ENCODE measurements at places on chromosomes 5 and 9.
A peak's percentile ranks its signal among the peaks of the same experiment; 100 is the strongest.

DNA sequence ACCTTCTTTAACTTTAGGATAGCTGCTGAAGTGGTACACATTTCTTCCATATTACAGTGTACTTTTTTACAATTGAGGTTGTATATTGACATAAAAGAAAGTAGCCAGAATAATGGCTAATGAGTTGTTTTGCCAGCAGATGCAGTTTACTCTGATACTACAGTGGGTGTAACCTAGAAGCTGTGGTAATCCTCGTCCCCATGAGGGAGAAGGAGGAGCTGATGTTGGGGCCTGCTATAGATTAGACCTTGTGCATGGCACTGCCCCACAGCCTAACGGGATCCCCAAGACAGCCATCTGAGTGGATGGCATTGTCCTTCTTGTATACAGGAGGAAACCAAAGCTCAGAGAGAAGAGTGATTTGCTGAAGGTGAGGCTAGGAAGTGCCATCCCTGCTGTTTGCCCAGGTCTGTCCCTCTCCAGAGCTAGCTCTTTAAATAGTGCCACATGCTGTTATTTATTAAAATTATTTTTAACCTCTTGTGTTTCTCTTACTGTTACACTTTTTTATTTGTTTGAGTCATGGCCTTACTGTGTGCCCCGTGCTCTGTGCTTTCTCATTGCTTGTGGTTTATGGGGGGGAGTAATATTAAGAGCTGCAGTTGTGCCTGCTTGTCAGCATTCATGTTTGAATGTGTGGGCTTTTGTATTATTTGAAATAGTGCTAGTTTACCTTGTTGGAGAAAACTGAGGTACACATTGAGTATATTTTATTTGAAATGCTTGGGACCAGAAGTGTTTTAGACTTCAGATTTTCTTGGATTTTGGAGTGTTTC lies 65.3 kb downstream of the ICE1 start:
- DNase-seq: no peak

DNA sequence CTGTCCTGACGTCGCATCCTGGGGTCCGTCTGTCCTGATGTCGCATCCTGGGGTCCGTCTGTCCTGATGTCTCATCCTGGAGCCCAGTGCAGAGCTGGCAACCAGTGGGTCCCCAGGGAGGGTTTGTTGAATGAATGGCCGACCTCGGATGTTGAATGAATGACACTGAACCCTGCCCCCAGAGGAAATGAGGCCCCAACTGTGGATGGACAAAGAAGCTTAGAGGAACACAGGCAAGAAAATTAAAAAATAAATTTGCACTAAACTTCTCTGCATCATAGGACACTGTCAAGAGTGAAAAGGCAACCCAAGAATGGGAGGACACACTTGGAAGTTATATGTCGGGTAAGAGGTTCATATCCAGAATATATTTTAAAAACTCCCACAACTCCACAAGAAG lies 47.7 kb upstream of the NOTCH1 start:
- DNase-seq: no peak

GRCh38 chr9:693201-694091 lies 148.1 kb upstream of the DMRT1 start:
- DNase-seq: peak; percentile 84

- no peak for DNase-seq
Observed at GRCh38 chr9:123642291-123643278, 286.6 kb downstream of the CRB2 start.

GRCh38 chr9:133188843-133189180 lies 20.2 kb downstream of the OBP2B start:
- DNase-seq: no peak

DNA sequence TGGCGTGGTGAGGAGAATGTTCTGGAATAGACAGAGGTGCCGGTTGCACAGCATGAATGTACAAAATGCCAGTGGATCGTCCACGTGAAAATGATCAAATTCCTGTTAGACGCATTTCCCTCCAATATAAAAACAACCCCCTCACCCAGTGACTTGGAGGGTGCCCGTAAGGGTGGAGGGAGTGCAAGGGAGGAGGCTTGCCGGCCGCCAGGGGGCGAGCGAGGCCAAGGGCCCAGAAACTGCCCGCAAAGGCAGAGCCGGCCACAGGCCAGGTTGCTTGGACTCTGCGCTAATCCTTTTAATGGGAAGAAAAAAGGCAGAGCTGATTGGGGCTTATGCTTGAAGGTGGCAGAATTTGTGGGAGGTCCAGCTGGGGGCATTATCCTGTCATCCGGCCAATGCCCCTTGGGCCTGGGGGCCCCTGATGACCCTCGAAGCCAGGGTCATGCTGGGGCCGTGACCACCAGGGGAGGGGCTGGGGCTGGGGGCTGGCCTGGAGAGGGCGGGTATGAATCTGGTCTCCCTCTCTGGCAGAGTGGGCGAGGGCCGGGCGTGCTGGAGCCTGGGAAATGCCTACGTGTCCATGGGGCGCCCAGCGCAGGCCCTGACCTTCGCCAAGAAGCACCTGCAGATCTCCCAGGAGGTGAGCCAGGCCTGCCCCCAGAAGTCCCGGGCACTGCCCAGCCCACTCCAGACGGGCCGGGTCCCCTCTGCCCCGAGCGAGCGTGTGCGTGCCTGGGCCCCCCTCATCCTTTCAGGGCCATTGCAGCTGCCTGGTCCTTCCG lies 12.0 kb downstream of the GPSM1 start:
- peak; percentile 49 for DNase-seq

DNA sequence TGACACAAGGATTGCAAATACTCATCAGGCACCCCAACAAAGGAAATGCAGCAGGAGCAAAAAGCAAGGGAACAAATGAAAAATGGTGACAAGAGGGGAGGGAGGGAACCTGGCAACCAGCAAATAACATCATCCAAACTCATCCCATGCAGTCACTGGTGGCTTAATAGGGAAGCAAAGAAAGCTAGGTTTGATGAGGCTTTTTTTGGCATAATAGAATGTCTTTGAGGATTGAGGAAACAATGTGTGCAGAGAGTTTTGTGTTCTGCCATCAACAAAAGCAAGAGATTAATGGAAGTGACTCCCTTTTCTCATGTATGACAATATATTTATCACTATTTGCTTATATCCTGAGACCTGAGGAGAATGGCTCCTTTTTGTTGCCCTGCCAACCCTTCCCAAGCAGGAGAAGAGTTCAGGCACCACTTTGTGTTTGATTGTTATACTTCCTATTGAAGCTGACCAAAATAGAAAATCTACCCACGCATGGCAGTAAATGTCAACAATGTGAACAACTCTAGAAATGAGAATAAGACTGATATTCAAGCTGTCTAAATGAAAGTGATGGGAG lies 375.7 kb downstream of the CAAP1 start:
- DNase-seq: no peak

GRCh38 chr9:101453776-101454570 lies 18.4 kb upstream of the ALDOB start:
- peak; percentile 34 for DNase-seq

GRCh38 chr9:115385383-115386122 lies 267.6 kb upstream of the TNC start:
- DNase-seq: no peak

DNA sequence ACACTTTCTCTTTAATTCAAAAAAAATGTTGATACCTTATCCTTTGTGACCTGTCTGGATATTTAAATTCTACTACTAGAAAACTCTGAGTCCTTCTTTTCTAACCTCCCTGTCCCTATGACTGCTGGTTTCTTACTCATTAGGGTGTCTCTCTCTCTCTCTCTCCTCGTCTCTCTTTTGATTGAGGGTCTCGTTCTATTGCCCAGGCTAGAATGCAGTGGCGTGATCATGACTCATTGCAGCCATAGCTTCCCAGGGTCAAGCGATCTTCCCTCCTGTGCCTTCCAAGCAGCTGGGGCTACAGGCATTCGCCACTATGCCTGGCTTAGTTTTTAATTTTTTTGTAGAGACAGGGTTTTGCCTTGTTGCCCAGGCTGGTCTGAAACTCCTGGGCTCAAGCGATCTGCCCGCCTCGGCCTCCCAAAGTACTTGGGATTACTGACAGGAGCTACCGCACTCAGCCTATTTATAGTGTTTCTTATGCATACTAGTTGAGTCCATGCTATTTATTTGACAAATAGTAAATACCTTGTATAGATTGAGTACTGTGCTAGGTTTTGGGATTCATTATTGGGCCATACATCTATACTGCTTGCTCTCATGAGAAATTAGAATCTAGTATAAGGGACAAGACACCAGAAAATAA lies 61.9 kb downstream of the NSD1 start:
- no peak for DNase-seq

DNA sequence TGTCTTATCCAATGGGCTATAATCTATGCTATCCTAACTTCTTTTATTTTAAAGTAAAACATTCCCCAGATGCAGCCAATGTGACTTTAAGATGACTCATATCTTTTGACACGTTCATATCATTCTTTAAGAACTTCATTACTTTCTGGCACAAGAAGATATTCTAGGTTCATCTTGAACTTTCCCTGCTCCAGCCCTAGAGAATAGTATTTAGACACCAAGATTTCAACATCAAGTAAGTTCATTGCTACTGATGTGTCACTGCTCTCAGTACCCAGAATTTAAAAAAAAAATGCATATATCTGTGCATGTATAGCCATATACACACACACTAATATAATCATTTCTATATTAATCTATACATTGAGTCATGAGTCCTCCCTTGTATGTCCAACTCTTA lies 175.2 kb downstream of the SAXO1 start:
- peak; percentile 31 for DNase-seq

DNA sequence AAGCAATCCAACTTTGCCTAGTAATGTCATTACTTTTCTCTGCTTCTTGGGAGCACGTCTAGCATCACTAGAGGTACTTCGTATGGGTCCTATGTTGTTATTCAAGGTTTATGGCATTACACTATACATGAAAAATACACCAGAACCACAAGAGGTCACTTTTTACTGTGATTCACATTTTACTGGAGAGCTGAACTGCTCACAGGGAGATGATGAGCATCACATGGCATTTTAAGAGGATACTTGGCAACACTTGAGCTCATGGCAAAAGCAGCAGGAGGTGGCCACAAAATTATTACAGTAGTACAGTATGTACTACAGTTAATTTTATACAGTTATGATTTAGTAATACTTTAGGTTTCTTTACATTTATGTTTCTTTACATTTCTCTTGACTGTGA lies 223.4 kb downstream of the PARP8 start:
- peak; percentile 13 for DNase-seq

DNA sequence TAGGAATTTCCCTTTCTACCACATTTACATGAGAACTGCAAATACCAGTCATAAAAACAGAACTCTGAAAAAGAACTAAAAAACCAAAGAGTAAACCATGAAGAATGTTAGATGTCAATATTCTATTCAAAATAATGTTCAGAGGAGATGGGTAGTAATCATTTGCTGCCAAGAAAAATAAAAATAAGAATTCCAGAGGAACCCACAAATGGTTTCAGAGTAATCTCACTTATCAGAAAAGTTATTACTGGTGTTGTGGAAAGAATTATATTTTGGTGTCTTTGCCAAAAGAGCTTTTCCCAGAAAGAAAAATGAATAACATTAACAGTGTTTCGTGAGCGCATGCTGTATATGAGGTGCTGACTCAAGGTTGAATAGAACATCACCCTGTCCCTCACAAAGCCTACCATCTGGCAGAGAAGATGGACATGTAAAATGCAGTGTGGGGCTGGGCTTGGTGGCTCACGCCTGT lies 35.6 kb downstream of the GPR21 start:
- no peak for DNase-seq

- peak; percentile 11 for DNase-seq
Observed at GRCh38 chr5:90558344-90559192, at the start of gene ADGRV1. ADGRV1 (plus strand) TSS chr5:90558797; CDS start chr5:90558896, 99 bp downstream.

DNA sequence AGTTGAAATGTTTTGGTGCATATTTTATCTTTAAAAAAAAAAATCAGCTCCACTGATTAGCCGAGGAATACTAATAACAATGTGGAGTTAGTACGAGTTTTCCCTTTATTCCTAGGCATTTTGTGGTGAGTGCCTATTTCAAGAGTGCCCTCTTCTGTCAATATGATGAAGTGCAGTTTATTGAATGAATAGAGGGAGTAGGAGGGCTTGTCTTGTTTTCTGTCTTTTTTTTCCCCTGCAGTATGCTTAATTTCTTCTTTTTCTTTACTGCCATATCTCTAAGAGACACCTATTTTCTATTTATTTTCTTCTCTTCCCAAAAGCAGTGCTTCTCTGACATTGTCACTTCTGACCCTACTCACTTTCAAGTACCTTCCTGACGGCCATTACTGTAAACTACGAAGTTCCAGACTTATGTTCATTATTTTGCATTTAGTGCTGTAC lies 169.6 kb upstream of the PITX1 start:
- DNase-seq: no peak
